ENCODE measurements at places on chromosomes 12 and 14.

DNA sequence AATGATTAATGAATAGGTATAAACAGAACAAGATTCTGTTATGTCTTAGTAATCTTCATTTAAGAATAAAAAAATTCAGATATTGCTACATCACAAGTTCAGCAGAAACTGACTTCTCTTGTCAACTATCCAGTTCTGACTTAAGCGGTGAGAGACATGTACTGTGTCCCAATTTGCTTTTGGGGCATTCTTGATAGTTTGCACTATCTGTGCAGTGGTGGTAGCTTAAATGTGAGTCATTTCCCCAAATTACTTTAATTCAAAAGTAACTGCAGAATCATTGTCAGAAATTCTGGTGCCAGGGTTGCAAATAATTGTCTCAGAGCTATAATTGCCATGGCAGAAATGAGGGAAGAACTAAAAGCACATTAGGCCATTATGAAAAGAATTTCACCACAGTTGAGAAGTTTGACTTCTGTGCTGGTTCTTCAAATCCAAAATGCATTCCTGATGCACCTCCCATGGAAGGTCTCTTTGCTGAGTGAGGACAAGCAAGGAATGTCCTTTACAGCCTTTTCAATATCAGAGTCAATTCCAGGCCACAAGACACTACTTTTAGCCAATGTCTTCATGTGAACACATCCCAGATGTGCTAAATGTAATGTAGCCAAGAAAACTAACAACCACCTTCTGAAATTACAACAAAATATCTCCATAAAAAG lies 304.7 kb downstream of the SSPN start:
- DNase-seq, result no peak

DNA sequence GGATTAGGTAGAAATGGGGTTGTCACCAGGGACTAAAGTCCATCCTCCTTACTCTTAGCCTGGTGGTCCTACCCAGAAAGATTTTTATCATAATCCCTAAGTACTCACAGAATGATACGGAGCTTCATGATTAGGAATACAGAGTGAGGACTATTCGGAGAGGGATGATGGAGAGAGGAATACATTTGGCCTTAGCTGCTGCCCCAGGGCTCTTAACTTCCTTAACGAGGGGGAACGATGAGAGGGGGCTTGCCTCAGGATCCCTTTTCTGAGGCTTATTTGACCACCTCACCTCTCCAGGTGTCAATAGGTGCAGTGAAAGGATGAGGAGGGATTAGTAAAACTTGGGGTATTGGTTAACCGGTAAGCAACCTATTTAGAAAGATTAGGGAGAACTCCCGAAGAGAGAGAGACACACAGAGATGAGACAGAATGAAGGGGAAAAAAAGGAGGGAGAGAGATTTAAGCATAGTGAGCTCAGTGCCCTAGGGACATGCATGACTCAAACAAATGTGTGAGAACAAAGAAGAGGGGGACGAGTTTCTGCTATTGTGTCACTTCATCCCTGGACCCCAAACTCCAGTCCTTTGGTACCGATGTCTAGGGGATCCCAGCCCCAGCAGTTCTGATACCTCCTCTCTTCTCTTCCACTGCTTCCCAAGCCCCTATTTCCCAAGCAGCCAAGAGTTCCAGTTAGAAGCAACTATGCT lies 1.1 kb downstream of the NFE2 start:
- no peak for DNase-seq

GRCh38 chr14:38605193-38606114 lies 349.6 kb upstream of the CLEC14A start:
- no peak for DNase-seq

GRCh38 chr12:76346798-76347420 lies 1.3 kb downstream of the BBS10 start:
- DNase-seq, result no peak

DNA sequence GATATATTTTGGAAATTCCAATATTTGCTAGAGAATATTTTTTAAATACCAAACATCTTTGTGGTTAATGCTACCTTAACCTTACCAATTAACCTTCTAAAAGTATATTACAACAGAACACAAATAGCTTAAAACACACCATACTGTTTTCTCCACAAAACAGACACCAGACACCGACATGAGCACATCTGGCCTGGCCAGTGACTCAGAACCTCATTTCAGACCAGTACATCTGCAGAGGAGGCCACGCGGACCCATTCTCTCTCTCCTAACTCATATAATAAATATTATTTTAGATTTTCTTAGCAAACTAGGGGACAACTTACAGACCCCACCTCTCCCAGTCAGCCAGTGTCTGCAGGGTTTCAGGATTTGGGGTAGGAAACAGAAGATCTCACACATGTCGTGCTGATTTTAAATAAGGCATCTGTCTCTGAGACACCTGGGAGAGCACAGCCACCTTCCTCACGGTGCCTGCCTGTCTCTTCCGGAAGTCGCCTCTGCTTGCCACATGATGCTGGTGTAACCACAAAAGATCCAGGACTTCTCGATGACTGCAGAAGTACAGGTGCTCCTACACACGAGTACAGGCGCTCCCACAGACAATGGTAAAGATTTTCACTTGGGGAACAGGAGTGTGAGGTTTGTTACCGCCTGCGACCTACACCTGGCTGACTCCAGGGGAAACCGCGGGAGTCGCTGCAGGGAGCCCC lies 9.7 kb upstream of the ANKLE2 start:
- DNase-seq, result no peak

- no peak for DNase-seq
Observed at GRCh38 chr12:110451263-110451662, 1.1 kb upstream of the ARPC3 start.

- DNase-seq, result no peak
Observed at GRCh38 chr12:32868885-32869284, 27.7 kb downstream of the PKP2 start.

- no peak for DNase-seq
Observed at GRCh38 chr14:54877015-54877702, 25.5 kb downstream of the GCH1 start.

DNA sequence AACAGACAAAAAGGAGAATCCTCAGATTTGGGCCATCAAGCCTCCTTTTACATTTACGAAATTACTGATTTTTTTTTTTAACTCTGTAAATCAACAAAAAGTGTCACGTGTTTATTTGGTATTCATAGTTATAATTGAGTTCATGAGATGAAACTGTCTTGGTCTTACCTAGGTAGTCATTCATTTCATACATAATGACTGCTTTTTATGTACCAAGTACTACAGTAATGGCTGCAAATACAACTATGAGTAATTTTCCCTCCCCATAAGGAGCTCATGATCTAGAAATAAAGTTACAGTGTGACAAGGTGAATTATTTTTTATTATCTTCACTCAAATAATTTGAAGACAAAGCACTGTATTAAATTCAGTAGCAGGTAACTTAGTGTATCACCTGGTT lies 6.4 kb upstream of the TBK1 start:
- DNase-seq, result no peak

GRCh38 chr12:76519538-76519937 lies 40.0 kb downstream of the OSBPL8 start:
- no peak for DNase-seq

DNA sequence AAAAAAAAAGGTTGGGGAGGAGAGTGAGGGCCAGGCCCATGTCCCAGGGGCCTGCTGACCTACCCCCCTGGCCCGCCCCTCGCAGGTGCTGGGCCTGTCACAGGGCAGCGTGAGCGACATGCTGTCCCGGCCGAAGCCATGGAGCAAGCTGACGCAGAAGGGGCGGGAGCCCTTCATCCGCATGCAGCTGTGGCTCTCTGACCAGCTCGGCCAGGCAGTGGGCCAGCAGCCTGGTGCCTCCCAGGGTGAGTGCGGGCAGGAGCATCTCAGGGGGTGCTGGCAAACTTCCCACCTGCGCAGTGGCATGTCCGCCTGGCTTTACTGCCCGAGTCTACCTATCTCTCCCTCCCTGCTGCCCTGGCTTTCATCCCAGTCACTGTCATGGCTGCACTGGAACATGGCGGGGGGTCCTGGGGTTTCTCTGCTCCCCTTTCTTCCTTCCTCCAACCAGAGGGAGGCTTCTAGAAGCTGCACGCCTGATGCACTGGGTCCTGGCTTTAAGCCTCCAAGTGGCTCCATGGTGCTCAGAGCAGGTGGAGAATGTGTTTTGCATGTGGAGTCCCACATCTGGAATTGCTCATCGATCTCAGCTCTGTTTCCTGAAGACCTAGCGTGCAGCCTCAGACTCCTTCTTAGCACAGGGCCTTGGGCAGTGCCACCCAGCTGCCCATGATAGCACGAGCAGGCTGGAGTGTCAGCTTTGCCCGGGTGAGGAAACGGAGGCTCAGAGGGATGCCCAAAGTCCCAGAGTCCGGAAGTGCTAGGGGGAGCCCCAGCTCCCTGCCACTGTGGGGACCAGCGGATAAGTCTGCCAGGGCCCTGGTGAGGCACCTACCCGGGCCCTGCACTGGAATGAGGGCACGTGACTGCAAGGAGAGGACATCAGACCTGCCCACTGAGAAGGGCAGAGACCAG lies 46.3 kb downstream of the PHETA1 start:
- DNase-seq, result no peak

DNA sequence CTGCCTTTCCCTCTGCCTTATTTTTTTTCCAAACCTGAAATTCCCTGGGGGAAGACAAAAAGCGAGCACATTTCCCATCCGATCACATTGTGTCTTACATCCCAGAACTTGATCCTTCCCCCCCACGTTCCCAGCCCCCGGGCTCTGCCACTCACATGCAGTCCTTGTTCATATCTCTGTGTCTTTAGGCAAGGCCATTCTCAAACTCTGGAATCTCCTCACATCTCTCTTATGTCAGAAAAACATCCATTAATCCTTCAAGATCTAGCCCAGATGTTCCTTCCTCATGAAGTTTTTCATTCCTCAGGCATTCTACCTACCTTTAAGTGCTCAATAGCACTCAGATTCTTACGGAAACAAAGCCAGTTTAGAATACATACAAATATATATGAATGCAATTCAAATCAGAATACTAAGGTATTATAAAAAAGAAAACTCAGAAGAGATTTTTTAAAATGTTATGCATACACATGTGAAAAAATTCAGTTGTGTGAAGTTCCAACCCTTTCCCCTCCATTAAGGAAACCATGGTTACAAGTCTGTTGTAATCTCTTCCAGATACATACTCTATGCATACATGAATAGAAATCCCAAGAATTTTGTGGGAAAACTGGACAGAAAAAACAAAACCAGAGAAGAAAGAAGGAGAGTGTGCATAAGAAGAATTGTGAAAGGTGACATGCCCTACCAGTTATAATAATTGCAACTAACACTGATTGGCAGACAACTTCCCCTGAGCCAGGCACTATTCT lies 120.3 kb downstream of the SLC38A1 start:
- DNase-seq, result no peak

- no peak for DNase-seq
Observed at GRCh38 chr12:31412292-31412801, 86.4 kb upstream of the SINHCAF start.

- no peak for DNase-seq
Observed at GRCh38 chr12:89947437-89948270, 239.0 kb upstream of the ATP2B1 start.

- DNase-seq, result no peak
Observed at GRCh38 chr14:68794851-68795596, 2.2 kb upstream of the ZFP36L1 start.

GRCh38 chr12:64998371-64999147 lies 122.5 kb downstream of the WIF1 start:
- no peak for DNase-seq

DNA sequence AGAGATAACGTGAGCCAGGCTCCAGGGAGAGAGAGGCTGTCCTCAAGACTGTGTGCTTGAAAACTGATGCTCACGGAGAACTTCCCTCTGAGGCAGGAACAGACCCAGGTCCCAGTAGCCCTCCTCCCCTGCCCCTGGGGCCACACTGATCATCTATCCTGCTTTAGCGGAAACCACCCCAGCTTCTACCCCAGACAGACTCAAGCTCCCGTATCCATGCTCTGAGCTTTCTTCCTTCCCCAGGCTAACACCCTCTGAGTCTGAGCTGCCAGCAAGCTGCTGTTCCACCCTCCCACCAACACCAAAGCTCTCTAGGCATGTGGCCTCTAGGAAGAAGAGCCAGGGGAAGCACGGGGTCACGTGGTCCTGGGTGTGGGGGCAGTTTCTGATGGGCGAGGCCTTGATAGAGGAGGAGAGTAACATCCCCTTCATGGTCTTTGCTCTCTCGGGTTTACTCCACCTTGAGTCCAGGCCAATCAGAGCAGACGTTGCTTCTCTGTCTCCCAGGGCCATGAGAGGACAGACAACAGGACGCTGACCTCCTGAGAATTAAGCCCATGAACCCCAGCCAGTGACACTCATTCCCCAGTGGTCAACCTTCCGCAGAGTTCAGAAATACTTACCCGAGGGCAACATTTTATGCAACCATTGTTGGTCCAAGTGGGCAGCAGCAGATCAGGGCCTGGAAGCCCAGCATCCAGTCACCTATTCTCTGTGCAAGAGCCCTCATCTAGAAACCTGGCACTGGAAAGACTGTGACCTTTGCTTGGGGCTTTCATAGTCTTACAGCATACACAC lies 1.4 kb downstream of the PCK2 start:
- no peak for DNase-seq

DNA sequence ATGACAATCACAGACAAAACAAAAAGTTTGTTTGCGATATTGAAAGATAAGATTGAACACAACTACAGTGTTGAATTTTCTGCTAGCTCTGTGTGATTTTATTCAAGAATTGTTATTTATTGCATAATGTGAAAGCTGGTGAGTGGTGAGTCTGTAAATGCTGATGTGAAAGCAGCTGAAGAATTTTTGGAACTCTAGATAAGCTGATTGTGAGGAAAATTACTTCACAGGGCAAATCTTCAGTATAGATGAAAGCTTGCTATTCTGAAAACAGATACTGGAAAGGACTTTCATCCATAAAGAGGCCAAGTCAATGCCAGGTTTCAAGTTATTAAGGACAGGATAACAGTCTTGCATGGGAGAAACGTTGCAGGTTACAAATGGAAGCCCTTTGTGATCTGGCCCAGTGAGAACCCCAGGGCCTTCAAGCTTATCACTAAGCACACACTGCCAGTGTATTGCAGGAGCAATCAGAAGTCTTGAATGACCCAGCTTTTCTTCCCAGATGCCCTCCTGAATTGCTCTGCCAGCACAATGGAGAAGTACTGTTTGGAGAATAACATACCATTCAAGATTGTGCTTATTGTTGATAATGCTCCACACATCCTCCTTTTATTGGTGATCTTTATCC lies 153.7 kb downstream of the PCNX1 start:
- DNase-seq, result no peak

DNA sequence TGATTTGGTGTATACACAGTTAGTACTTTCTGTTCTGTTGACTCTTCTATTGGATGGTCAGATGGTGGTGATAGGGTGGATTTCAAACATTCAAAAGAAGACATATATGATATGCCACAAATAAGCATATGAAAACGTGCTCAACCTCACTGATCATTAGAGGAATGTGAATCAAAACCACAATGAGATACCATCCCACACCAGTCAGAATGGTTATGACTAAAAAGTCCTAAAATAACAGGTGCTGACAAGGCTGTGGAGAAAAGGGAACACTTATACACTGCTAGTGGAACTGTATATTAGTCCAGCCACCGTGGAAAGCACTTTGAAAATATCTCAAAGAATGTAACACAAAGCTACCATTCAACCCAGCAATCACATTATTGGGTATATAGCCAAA lies 425.5 kb downstream of the C12orf50 start:
- DNase-seq, result no peak

Measured in omental fat pad (tissue), 4 donors.